ENCODE measurements at places on chromosomes 3 and 15.

DNA sequence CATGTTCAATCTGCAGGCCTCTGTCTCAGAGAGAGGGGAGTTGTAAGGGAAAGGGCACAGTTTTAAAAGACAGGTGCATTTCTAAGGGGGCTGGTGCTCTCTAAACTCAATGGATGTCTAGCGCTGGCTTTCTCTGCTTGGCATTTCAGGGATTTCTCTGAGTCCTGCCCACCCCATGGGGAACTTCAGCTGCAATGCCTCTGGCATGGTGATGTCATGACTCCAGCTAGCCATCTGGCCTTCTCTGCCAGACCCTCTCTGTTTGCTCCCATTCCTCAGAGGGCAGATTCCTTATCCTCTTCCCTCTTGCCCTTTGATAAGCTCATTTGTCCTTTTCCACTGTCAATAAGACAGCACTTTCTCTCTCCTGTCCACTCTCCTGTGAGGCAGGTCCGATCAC is 40.8 kb downstream of the RPLP1 start:
- no peak for DNase-seq

- DNase-seq = no peak
Observed at GRCh38 chr3:193896419-193896818, 239.5 kb upstream of the HES1 start.

DNA sequence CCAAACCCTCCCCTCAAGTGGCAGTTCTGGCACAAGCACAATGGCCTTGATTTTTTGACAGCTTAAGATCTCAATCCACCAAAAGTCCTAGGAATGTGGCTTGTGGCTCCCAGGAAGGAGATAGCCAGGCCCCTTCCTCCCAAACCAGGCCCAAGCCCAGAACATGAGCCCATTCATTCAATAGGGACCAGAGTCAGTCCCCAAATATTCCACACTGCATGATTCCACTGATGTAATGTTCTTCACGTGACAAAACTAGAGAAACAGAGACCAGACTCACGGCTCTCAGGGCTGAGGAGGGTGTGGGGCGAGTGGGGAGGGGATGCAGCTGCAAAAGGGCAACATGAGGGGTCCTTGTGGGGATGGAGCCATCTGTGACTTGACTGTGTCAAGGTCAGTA is 25.5 kb downstream of the ABTB1 start:
- DNase-seq = peak; percentile 35

- DNase-seq = peak; percentile 2
Observed at GRCh38 chr3:56691165-56692000, 8.3 kb upstream of the TASOR start.
